ENCODE measurements at places on chromosomes 1 and 21. TPM values are rescaled to one million over a fixed set of nuclear protein-coding genes. Genes with fewer than 3 reads are reported as not detected.

- DNase-seq = no peak
Measured at GRCh38 chr1:84803604-84804003, 89.4 kb downstream of the LPAR3 start.

DNA sequence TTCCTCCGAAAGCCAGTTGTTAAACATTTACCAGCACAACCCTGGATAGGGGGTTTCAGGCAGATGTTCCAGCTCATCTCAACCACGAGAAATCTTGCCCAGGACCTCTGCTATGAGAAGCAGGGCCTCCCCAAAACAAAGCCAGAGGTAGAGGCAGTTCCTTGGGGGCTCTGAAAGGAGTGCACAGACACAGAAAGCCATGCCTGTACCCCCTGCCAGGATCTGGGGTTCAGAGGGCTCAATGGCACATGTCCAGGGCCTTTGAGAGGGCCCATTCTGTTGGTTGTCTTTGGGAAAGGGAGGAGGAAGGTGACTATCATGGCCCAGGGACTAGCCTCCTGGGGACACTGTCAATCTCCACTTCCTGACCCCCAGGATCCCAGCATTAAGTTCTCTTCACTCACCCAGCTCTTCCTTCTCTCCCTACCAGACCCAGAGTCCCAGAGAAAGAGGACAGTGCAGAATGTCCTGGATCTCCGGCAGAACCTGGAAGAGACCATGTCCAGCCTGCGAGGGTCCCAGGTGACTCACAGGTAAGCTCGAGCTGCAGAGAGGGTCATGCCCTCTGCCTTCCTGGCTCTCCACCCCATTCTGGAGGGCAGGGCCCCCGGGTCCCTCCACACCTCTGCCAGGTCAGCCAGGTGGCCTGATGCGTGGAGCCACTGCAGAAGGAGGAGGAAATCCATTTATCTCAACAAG is 116.4 kb upstream of the IPO9 start:
- no peak for DNase-seq

DNA sequence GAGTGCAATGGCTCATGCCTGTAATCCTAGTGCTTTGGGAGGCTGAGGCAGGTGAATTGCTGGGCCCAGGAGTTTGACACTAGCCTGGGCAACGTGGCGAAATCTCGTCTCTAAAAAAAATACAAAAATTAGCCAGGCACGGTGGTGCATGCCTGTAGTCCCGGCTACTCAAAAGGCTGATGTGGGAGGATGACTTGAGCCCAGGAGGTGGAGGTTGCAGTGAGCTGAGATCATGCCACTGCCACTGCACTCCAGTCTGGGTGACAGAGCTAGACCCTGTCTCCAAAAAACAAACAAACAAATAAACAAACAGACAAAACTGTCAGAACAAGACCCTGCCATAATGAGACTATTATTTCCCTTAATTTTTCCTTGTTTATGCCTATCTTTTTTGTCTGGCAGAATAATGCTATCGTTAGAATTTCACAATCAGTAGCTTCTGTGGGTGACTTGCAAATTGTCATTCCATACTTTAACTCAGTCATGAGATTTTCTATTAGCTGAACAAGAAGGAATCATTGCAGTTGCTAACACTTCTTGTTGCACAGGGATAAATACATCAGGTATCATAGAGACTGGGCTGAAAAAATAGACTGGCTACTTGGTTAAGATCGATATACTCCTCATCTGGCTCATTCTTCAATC is 7.5 kb upstream of the THEM4 start:
- no peak for DNase-seq

DNA sequence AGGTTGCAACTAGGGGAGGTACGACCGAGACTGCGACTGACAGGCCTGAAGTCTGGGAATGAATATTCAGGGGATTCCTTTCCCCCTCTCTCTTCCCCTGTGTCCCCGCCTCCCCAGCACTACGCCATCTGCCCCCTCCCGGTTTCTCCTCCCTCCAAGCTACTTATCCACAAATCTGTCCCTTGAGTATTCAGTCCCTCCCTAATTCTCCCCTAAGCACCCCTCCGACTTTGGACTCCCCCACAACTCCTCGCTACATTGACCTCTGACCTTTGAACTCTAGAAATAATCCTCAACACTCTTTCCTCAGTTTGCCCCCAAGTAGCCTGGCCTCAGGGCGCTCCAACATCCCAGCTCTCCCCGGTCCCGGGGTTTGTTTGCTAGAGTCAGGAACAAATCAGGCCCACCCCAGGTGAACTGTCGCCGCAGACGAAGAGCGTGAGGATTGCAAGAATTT is 393 bp downstream of the LYSMD1 start:
- no peak for DNase-seq

The DIRAS3 gene
- polyA plus RNA-seq = not detected

The SELENBP1 gene
- not detected for polyA plus RNA-seq

The SLC6A17 gene
- polyA plus RNA-seq = not detected

DNA sequence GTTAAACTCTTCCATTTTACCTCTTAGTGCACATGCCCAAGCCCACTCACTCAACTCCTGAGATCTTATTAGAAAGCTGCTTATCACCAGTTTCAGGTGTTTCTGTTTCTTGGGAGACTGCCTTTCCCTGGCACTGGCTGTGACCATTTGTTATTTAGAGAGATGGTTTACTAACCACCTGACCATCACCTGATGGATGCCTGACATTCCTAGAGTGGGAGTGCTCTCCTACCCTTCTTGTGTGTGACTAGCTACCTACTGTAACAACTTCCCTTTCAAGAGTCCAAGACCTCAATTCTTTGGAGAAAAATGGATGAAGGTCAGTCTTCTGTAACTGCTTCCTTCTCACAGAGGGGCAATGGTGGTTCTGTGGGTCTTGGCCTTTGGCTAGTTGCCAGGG is 755.2 kb upstream of the ADAMTS5 start:
- DNase-seq = no peak

The TSPAN2 gene
- polyA plus RNA-seq = not detected

DNA sequence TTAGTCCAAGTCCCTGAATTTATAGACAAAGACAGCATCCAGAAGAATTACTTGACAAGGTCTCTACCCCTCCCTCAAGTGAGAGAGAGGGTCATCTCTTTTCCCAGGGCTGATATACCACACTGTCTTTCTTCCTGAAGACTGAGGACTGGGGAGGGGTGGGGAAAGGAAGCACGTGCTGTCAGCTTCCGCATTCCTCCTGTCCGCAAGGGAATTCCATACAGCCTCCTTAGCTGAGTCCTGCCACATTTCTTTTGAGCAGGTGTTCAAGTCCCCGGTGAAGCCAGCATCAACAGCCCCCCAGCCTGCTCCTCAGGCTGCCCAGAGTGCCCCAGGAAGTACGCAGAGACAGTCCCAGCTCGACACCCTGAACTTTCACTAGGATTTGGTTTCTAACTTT is 34.2 kb downstream of the PCAT6 start:
- no peak for DNase-seq

GRCh38 chr1:1264026-1264425 is 9.6 kb downstream of the UBE2J2 start:
- DNase-seq = no peak

- peak; percentile 16 for DNase-seq
Measured at GRCh38 chr1:6727535-6727934, 25.9 kb upstream of the DNAJC11 start.

- DNase-seq = no peak
Measured at GRCh38 chr1:239771550-239771949, 320.1 kb upstream of the FMN2 start.

The RXRG gene
- polyA plus RNA-seq = not detected

- DNase-seq = no peak
Measured at GRCh38 chr1:161849518-161849917, 83.4 kb downstream of the ATF6 start.

- DNase-seq = no peak
Measured at GRCh38 chr1:112893288-112894009, 62.5 kb downstream of the SLC16A1 start.

- no peak for DNase-seq
Measured at GRCh38 chr1:231842441-231842840, 215.9 kb downstream of the DISC1 start.

The TTC39A gene
- polyA plus RNA-seq = 1.1 TPM

The ACBD6 gene
- polyA plus RNA-seq = 64.5 TPM

DNA sequence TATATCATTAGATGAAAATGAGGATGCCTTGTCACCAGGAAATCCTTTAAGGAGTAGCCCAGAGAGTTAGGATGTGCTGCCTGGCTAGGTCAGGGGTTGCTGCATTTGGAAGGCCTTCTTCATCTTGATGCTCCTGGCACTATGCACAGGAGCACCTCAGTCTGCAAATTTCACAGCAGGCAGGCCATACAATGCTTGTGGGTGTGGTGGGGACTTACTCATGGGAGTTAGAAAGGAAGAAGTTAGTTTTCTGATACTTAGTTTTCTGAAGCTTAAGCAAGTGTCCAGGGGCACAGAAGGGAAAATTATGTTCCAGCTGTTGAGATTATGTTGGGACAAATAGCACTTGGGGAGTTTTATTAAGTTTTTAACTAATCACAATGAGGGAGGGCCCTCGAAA is 11.4 kb downstream of the HLX start:
- DNase-seq = no peak

The POLR3GL gene
- polyA plus RNA-seq = 41.4 TPM

GRCh38 chr1:207089627-207090355 is 1.1 kb downstream of the C4BPB start:
- no peak for DNase-seq

GRCh38 chr1:12539705-12540579 is 78.1 kb downstream of the DHRS3 start:
- DNase-seq = no peak

- no peak for DNase-seq
Measured at GRCh38 chr1:3113047-3113740, 44.2 kb downstream of the PRDM16 start.

- DNase-seq = peak; percentile 20
Measured at GRCh38 chr1:9874959-9875635, 35.0 kb downstream of the CTNNBIP1 start.

- no peak for DNase-seq
Measured at GRCh38 chr1:87821335-87821697, 492.6 kb downstream of the LMO4 start.

The DNAH14 gene
- 7.9 TPM for polyA plus RNA-seq

DNA sequence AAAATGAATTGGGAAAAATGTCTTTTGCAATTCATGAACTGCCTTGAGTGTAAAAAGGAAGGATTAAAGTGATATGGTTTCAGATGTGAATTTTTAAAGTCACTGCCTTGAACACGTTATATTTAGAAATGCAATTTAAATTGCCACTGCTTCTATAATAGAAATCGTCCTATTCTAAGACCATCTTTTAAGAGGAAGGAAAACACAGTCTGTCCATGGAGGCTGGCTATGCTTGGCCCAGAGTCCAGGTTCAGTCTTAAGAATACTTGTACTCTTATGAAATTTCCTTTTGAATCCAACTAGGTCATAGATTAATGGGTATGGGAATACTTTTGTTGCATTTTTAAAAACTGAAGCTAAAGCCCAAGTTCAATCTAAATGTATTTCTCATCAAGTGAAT is 86.0 kb downstream of the PCNX2 start:
- no peak for DNase-seq

DNA sequence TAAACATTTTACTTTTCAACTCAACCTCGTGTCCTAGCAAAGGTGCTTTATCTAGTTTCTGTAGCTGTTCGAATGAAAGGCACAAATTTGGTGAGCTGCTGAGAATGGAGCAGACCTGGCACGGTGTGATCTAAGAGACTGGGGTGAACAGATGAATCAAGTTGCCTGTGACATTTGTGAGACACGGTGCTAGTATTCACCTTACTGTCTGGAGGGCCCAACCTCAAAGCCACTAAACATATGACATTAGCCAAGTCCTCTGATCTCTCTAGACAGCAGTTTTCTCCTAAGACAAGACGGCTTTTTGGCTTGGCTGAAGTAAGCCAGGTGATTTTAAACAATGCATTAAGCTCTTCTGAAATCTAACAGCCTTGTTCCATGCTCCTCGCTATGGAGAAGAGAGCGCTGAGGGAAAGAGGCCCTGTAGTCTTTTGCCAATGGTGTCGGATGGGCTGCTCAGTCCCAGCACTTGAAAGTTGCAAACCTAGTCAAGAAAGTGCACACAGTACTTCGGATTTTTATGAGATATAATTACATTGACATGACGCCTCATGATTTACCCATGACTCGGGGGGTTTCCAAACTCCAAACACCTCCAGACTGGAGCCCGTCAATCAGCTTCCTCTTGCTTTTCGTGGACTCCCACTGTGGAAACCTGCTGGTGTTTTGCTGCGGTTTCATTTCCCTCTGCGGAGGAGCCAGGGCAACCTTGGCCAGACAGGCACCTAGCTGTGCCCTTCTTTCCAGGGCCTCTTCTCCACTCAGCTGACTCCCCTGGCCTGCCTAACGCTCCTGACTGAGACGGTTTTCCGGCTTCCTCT is 794 bp upstream of the TOR3A start:
- DNase-seq = no peak

- DNase-seq = no peak
Measured at GRCh38 chr1:183089025-183089639, 65.9 kb downstream of the LAMC1 start.

- peak; percentile 65 for DNase-seq
Measured at GRCh38 chr1:183912265-183912886, 107.5 kb downstream of the RGL1 start.

The NTRK1 gene
- 0.05 TPM for polyA plus RNA-seq

DNA sequence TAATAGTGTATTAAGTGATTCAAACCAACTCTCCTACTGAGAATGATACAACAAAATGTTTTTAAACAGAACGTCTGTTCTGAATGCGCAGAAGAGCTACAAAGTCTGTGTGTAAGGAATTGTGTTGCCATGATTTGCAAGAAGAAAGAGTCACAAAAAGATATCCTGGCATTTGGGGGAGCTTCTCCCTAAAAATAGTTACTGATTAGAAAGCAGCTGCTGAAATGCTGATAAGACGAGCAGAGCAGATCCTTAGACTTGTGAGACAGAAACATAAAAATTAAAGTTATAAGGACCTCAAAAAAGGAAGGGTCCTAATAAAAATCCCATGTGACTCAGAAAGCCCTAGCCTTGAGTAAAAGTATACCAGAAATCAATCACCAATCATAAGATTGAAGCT is 54.9 kb upstream of the CRB1 start:
- no peak for DNase-seq

DNA sequence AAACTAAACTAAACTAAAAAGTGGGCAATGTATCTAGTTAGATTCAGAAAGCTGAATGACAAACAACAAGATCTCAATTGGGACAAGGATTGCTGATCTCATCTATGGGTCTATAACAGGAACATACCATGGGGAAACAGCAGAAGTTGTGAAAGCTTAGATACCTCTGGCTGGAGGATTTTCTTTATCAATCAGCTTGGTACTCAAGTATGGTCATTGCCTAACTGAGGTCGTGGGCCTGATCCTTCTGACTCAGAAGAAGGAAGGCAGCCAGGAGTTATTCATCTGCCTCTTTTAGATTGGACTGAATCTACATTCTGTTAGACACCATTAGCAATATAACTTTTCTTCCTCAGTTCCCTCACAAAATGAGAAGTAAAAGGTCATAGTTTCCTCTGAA is 39.7 kb downstream of the DNTTIP2 start:
- DNase-seq = no peak

- no peak for DNase-seq
Measured at GRCh38 chr1:69987881-69988280, 217.5 kb downstream of the LRRC40 start.

- DNase-seq = no peak
Measured at GRCh38 chr21:23445307-23445706, 2162.0 kb downstream of the MRPL39 start.

Measured in GM12878 (cell line).